ENCODE measurements at places on chromosomes 1 and 21.
A peak's percentile ranks its signal among the peaks of the same experiment; 100 is the strongest.

DNA sequence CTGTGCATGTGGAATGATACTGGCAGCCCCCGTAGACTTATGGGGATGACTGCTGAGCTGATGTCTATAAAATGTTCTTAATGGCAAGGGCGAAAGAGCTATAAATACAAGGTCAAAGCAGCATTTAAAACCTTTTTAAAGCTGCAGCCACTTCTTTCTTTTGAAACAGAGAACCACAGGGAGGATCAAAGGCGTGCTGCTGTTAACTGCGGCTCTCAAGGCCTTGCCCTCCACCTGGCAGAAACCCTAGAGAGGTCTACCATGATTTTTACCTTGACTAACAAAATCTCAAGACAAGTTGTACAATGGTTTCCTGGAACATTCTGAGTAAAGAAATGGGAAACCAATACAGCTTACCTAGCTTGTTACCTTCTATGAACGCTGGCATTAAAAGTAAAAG lies 89.7 kb downstream of the SLC45A1 start:
- no peak for DNase-seq

GRCh38 chr1:46487818-46488218 lies 1.8 kb upstream of the DMBX1 start:
- DNase-seq, result peak; percentile 29

DNA sequence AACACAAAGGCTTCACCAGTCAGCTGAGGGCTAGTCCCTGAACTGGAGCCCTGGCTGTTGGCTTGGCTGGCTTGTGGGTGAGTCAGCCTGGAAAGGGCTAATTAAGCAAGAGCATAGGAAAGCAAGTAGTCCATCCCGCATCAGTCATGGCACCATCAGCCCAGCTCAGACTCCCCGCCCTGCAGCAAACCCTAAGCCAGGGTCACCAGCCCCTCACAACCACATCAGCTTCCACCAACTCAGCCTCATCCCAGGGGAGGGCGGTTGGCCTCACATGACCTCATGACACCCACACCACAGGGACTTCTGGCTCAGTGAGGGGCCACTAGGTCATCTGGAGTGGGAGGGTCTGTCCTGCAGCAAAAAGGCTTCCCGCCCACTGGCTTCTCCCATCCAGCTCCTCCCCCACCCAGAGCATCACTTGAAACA lies 7.0 kb upstream of the SPATC1L start:
- no peak for DNase-seq

- DNase-seq, result no peak
Measured at GRCh38 chr1:53370369-53370961, 42.6 kb upstream of the LRP8 start.

GRCh38 chr1:14180738-14181137 lies 417.7 kb upstream of the KAZN start:
- no peak for DNase-seq

DNA sequence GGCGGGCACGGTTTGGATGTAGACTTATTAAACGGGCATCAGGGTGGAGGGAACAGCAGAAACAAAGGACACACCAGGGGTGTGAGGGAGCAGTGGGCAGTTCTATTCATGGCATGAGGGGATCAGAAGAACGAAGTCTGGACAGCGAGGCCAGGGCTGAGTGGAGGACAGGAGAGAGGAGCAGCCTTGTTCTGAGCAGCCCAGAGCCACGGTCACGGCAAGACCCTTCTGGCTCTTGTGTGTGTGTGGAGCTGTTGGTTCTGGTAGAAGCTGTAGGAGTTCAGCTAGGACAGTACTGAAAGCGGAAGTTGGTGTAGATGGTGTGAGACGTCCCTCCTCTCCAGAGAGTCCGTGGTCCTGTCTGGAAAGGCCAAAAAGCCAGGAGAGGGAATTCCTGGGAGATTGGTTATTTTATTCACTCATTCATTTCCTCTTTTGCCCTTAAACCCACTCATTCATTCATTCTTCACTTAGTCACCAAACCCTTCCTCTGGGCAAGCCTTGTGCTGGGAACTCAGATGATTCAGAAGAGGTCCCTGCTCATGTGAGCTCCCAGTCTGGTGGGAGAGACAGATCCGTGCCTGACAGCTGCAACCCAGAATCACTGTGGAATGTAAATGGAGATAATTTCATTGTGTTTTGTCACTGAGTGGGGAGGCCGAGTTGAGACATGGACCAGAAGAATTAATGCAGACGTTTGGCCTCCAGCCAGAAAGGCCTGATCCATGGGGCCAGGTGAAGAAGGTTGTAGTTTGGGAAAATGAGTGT lies 4.1 kb upstream of the ACOT11 start:
- no peak for DNase-seq

DNA sequence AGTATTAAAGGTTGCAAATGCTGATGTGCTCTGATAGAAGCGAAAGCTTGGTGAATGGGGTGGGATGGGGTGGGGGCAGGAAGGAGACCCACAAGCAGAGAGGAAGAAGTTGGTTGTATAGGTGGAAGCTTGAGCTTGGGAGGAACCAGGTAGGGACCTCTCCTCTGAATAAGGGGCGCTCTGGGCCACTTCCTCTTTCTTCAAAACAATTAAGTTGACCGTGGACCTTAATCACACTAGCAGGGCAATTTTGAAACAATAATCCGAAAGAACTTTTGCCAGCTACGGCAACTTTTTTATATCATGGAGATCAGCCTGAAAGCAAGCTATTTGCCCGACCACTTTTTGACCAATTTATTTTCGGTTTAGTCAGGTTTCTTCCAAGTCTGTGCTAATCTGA lies 1.9 kb upstream of the DYRK1A start:
- DNase-seq, result no peak

- DNase-seq, result no peak
Measured at GRCh38 chr1:55635856-55636255, 420.7 kb upstream of the USP24 start.

GRCh38 chr1:19463504-19463803 lies 21.9 kb downstream of the CAPZB start:
- no peak for DNase-seq

DNA sequence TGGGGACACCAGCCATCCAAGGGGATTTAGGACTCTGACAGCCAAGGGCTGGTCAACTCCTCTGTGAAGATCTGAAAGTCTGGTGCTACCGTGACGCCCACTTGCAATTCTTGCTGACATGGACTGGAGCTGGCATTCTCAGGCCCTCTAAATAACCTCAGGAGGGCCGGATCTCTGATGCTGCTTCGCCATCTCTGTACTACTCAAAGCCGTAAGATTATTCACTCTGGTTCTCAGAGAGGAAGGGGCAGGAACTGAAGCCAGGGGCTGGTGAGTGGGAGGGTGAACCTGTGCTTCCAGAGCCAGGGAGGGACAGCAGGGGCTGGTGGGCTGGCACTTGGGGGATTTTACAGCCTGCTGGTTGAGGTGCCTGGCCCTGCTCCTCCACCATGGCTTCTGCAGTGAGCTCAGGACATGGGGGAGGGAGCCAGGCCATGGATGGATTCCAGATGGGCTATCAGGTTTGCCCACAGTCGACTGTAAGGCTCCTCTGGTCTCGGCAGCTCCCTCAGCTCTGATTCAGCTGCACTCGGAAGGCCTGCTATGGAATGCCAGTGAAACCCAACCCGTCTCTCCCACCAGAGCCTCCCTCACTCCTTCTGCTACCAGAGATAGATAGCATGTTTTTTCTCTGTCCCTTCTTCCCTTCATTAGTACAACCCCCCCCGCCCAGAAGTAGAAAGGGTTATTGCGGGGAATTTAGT lies 84.5 kb downstream of the PLXNA2 start:
- no peak for DNase-seq

DNA sequence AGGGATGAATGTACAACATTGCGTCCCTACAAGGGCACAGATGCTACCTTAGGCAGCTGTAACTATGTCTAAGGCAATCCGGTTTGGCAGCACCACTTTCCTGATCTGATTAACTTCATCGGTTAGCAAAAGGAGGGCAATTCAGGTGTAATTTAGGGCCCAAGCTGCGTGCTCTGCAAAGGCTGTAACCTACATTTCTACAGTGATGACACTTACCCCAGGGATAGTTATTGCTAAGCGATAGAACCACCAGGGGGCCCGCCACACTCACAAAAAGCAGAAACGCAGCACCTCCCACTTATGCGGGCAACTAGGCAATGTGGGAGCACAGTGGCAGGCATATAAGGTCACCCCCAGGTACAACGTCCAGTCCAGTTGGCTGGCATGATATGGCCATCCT lies 113.5 kb downstream of the GDAP2 start:
- no peak for DNase-seq

GRCh38 chr1:220077887-220078286 lies 11.7 kb downstream of the BPNT1 start:
- no peak for DNase-seq

GRCh38 chr1:20530306-20530705 lies 22.1 kb upstream of the FAM43B start:
- DNase-seq, result no peak

GRCh38 chr1:36223381-36223995 lies 755 bp upstream of the THRAP3 start:
- peak; percentile 39 for DNase-seq

GRCh38 chr1:217857061-217857460 lies 225.9 kb downstream of the SPATA17 start:
- DNase-seq, result no peak

DNA sequence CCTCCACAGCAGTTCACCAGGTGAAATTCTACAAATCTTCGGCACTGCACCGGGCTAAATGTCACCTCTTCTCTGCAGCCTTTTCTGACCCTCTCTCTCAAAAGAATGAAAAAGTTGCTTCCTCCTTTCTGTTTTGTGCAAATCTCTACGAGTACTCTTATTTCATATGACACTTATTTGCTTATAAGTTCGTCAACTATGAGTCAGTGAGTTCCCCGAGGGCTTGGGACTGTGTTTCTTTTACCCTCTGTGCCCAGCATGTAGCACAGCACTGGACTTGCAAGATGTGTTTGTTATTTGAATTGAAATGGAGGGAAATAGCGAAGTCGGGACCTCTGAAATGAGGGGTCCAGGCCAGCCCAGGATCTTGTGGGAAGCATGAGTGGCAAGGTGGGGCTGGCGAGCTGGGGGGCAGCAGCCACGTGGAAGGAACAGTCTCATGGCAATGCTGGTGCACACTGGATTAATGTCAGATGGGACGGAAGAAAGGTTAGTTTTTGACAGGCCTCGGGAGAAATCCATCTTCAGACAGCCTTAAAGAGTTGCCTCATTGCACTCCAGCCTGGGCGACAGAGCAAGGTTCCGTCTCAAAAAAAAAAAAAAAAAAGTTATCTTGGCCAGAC lies 6.2 kb downstream of the SLC6A9 start:
- no peak for DNase-seq

- DNase-seq, result peak; percentile 65
Measured at GRCh38 chr21:37711836-37712568, 204.3 kb downstream of the KCNJ6 start.

DNA sequence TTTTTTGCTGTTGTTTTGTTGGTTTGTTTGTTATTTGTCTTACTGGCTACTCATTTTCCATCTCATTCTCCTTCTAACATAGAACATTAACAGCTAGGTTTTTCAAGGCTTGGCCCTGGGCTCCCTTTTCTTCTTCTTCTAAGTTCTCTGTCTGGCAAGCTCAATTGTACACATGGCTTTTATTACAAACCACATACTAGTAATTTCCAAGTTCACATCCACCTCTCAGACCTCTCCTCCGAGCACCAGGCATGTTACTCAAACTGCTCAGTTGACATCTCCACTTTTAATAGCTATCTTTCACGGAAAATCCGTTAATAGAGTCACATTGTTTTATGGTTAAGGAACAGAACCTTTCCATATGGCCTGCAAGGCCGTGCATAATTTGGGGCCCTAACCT lies 736.9 kb upstream of the ADAMTS5 start:
- no peak for DNase-seq

DNA sequence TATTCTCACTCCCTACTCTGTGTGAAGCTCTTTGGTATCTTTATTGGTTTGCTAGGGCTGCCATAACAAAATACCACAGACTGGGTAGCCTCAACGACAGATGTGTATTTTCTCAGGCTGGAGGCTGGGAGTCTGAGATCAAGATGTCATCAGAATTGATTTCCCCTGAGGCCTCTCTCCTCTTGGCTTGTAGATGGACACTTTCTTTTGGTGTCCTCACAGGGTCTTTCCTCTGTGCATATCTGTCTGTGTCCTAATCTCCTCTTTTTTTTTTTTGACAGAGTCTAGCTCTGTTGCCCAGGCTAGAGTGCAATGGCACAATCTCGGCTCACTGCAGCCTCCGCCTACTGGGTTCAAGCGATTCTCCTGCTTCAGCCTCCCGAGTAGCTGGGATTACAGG lies 71.4 kb upstream of the KCNJ6 start:
- DNase-seq, result no peak

GRCh38 chr1:195576641-195577040 lies 1031.6 kb downstream of the KCNT2 start:
- DNase-seq, result no peak

GRCh38 chr1:186152620-186153239 lies 222.3 kb downstream of the TPR start:
- DNase-seq, result no peak

GRCh38 chr1:99271249-99271648 lies 7.0 kb downstream of the PLPPR4 start:
- no peak for DNase-seq

DNA sequence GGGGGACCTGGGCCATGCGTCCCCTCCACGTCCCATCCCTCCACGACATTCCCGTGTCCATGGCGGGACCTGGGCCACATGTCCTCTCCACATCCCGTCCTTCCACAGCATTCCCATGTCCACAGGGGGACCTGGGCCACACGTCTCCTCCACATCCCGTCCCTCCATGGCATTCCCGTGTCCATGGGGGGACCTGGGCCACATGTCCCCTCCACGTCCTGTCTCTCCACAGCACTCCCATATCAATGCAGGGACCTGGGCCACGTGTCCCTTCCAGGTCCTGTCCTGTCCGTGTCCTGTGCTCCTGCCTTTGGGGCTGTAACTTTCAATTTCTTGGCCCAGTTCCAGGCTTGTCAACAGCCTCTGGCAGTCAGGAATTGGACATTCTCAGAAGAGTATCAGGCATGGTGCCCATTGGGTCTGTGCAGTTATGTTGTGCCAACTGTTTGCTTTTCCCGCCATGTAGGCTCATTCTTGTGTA lies 47.1 kb downstream of the WNT9A start:
- no peak for DNase-seq

DNA sequence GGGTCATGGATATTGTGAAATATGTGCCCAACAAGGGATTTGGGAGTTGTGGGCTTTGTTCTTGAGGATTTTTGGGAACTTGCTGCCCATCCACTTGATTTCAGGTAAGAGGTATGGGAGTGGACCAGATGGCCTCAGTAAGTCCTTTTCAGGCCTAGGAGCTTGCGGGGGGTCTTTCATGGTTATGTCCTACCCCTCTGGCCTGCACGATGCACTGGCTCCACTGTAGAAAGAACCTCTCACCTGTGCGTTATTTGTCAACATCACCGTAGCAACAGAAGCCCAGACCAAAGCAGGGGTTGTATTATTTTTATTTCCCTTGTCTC lies 8.6 kb downstream of the RIIAD1 start:
- no peak for DNase-seq

Measured in stimulated activated CD4-positive, alpha-beta T cell treated with anti-CD3 and anti-CD28 coated beads, Interleukin-15, amount 100 ng/mL, for 24 hours (primary cell).